Choroid plexus epithelial cell (primary cell): ENCODE measurements at places on chromosomes 2 and 18.

- peak; percentile 62 for DNase-seq
Observed at GRCh38 chr2:138086576-138086975, 122.3 kb downstream of the HNMT start.

GRCh38 chr18:63422864-63423304, 608 bp upstream of the VPS4B start:
- DNase-seq: no peak

- peak; percentile 77 for DNase-seq
Observed at GRCh38 chr2:159807183-159808031, 9.4 kb upstream of the CD302 start.

DNA sequence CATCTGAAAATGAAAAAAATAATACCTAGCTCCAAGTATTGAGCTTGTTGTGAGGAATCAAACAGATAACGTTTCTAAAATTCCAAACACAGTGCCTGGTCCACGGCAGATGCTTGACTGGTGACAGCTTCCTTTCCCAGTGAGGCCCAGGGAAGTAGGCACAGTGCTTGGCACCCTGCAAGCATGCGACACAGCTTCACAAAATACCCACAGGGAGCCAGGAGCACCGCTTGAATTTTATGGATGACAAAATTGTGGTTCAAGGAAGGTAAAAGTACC, 205.1 kb upstream of the TNP1 start:
- no peak for DNase-seq

GRCh38 chr18:46338766-46339165, 234.6 kb downstream of the HAUS1 start:
- no peak for DNase-seq
